NCI-H2171 treated with DMSO at 0.1 percent for 48 hours (cell line): ENCODE measurements at places on chromosomes 7 and 10.

- DNase-seq = no peak
These were observed 5.7 kb upstream of the AP5Z1 start for GRCh38 chr7:4769761-4770160.

- no peak for DNase-seq
These were observed 11.4 kb upstream of the TWIST1 start for GRCh38 chr7:19128856-19129255.

DNA sequence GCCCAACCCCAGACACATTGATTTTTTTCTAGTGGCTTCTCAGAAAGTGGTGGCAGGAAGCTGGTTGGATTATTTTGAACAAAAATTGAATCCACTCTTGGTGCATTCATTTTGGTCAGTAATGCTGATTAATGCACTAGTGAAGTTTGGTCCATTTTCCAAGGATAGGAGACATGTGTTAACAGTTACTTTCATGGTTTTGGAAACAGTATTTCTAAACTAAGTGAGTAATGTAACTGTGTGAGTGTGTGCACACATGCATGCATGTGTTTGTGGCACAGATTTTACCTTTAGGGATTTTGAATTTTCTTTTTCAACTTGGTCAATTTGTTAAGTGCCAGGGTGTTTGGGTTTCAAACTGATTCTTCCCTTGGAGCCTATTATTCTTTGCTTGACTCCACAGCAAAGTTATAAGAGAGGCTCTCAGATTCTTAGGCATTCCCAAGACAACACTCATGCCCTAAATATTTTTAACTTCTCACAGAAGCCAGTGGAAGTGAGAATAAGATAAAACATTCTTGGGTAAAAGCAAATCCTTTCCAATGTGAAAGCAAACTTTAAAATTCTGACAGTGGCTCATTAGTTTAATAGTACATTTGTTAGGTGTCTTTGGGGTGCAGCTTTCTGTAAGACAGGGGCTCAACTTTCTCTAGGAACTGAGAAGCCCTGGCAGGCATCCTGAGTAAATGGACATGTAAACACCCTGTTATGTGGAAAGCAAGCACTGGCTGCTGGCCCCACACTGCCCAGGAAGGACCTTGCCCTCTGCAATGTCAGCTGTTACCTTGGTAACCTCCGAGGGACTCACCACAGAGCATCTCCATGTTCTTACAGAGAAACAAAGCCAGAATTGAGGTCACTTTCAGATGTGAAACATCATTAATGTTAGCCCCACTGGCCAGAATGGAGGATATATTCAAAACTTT lies 68.4 kb downstream of the ASAH2B start:
- no peak for DNase-seq

- no peak for DNase-seq
These were observed 1.2 kb upstream of the C10orf143 start for GRCh38 chr10:130111852-130112180.

- DNase-seq = no peak
These were observed 130.5 kb downstream of the GRK5 start for GRCh38 chr10:119337796-119338432.

- no peak for DNase-seq
These were observed 9.6 kb upstream of the AOC1 start for GRCh38 chr7:150842716-150843115.

DNA sequence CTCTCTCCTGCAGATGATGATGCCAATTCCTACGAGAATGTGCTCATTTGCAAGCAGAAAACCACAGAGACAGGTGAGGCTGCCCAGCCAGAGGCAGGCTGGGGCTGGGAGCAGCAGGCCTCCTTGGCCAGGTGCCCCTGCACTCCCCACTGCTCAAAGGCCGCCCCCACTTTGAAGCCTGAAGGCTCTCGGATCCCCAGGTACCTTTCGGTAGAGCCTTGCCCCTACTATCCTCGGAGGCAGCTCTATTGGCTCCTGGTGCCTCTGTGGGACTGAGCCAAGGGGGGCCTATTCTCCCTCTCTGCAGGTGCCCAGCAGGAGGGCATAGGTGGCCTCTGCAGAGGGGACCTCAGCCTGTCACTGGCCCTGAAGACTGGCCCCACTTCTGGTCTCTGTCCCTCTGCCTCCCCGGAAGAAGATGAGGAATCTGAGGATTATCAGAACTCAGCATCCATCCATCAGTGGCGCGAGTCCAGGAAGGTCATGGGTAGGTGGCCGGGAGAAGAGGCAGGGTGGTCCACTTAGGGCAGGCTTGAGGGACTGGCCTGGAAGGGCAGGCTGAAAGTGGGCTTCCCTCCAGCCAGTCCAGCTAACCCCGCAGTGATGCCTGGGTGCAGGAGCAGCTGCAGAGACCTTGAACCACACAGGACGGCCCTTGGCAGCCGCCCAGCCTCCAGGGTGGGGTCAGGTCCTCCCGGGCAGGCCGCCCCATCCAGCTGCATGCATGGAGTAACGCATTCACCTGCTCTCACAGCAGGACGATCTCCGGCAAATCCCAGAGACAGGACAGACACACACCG lies 14.1 kb downstream of the LAT2 start:
- DNase-seq = no peak

DNA sequence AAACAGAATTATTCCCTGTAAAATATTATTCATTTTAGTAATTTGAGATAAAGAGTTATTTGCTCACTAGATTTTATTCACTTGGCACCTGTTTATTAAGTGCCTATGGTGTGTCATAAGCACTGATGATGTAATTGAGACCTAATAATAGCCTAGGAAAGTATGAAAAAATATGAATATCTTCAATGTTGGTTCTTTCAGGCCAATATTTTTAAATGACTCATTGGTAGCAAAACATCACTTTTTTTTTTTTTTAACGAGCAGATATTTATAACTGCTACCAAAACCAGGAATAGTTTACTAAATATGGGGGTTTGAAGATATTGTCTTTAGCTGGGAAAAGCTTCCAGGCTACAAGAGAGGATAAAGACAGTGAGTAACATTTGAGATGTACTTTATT lies 228.0 kb downstream of the PRKG1 start:
- no peak for DNase-seq

DNA sequence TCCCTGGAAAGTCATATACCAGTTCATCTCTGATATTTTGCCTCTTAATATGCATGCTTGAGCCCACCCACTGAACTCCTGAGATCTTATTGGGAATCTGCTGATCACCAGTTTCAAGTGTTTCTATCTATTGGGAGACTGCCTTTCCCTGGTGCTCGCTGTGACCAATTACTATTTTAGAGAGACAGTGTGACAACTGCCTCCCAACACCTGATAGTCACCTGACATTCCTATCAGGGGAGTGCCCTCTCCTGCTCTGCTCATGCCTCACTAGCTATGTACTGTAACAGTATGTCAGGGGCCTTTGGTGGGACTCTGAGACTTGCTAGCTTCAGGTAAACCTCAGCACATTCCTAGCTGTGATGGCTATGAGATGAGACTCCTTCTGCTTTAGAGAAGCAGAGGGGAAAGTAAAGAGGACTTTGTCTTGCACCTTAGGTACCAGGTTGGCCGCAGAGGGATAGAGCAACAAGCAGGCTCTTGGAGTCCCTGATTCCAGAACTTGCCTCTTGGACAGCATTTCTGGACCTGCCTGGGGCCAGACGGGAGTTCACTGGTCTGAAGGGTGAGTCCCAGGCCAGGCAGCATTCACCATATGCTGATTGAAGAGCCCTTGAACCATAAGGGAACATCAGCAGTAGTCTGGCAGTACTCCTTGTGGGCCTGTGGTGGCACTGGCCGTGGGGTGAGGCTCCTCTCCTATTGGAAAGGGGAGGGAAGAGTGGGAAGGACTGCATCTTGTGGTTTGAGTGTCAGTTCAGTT lies 34.4 kb upstream of the ARHGAP12 start:
- no peak for DNase-seq

GRCh38 chr7:99120501-99120900 lies 23.4 kb downstream of the SMURF1 start:
- no peak for DNase-seq

DNA sequence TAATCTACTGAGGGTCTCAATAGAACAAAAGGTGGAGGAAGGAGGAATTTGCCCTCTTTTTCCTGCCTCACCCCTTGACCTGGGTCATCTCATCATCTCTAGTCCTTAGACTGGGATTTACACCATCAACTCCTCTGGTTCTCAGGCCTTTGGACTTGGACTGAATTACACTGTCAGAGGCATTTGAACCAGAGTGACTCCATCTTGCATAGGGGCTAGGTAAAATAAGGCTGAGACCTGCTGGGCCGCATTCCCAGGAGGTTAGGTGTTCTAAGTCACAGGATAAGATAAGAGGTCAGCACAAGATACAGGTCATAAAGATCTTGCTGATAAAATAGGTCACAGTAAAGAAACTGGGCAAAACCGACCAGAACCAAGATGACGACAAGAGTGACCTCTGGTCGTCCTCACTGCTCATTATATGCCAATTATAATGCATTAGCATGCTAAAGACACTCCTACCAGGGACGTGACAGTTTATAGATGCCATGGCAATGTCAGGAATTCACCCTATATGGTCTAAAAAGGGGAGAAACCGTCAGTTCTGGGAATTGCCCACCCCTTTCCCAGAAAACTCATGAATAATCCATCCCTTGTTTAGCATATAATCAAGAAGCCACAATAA lies 84.0 kb downstream of the C1GALT1 start:
- DNase-seq = no peak

- peak; percentile 42 for DNase-seq
These were observed 145.7 kb upstream of the FERD3L start for GRCh38 chr7:19290968-19291367.
